Osteocyte (in vitro differentiated cells): ENCODE measurements at places on chromosomes 12 and 14.

- DNase-seq: no peak
Observed at GRCh38 chr12:75308279-75308678, 21.8 kb downstream of the CAPS2 start.

- DNase-seq: no peak
Observed at GRCh38 chr12:74791365-74791764, 253.7 kb downstream of the ATXN7L3B start.

GRCh38 chr12:101108130-101108529, 101.9 kb downstream of the SLC5A8 start:
- no peak for DNase-seq

DNA sequence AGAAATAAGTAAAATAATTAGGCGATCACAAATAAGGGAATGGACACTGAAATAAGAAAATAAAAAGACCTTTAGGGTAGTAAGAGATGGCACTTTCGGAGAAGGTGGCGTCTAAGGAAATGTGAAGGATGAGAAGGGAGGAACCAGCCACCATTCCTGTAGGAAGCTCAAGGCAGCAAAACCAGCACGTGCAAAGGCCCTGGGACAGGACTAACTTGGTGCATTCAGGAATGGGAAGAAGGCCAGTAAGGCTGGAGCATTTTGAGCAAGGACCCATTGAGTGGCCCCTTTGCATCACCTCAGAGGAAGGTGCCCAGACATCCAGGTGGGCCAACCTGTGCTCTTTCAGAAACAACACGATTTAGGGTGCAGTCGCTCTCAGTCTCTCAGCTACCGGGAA, 738 bp upstream of the VPS37B start:
- no peak for DNase-seq
